ENCODE measurements at places on chromosomes 7 and 10. TPM values are rescaled to one million over a fixed set of nuclear protein-coding genes. Genes with fewer than 3 reads are reported as not detected.

Gene SPRN
- total RNA-seq, result 0.16 TPM

Gene CCDC3
- total RNA-seq, result 0.95 TPM

Gene RAPGEF5
- 0.18 TPM for total RNA-seq

Gene ELFN1
- 0.49 TPM for total RNA-seq

Gene AMZ1
- total RNA-seq, result not detected

Gene SCRN1
- total RNA-seq, result 72.1 TPM

Gene AQP1
- 0.44 TPM for total RNA-seq

Gene MPP7
- total RNA-seq, result 0.15 TPM

Gene PCLO
- 0.91 TPM for total RNA-seq

Gene TRIM50
- total RNA-seq, result not detected

Gene ACTR3C
- not detected for total RNA-seq

Gene HOGA1
- 1.1 TPM for total RNA-seq

Gene PRTFDC1
- 23.8 TPM for total RNA-seq

Gene GRM3
- not detected for total RNA-seq

Gene RPEL1
- not detected for total RNA-seq

Gene UPK3BL2
- 3.8 TPM for total RNA-seq

Gene PCDH15
- total RNA-seq, result not detected

Gene ECHS1
- total RNA-seq, result 137 TPM

Gene ST8SIA6
- 0.13 TPM for total RNA-seq

Gene TMEM140
- total RNA-seq, result 1.7 TPM

Gene MYOZ1
- not detected for total RNA-seq

Gene UCMA
- not detected for total RNA-seq

Gene CTAGE8
- not detected for total RNA-seq

Gene SPDYE8
- total RNA-seq, result not detected

Gene CLDN15
- total RNA-seq, result 16.5 TPM

Gene CARD11
- total RNA-seq, result 1.3 TPM

Gene SUGCT
- 1.2 TPM for total RNA-seq

Gene NPY4R2
- 30.4 TPM for total RNA-seq

Gene DOCK4
- total RNA-seq, result 7.2 TPM

Gene RBP4
- 10.4 TPM for total RNA-seq

Gene ZNF425
- total RNA-seq, result 1.0 TPM

Gene HMX3
- total RNA-seq, result not detected

Gene MSMB
- total RNA-seq, result not detected

Gene PRKCQ
- total RNA-seq, result 4.2 TPM

Gene NUTM2A
- 0.07 TPM for total RNA-seq

Gene LIPJ
- not detected for total RNA-seq

Gene PIK3CG
- not detected for total RNA-seq

Gene LHPP
- total RNA-seq, result 11.3 TPM

Gene MYL10
- total RNA-seq, result not detected

Gene ZNF488
- total RNA-seq, result 15.0 TPM

Gene OR2A1
- not detected for total RNA-seq

Gene NKX2-3
- 0.06 TPM for total RNA-seq

Gene ITIH5
- 0.08 TPM for total RNA-seq

Gene FAM25A
- total RNA-seq, result not detected

Gene SMARCD3
- total RNA-seq, result 12.4 TPM

Gene KMT2E
- total RNA-seq, result 14.9 TPM

Gene DNAH11
- 0.26 TPM for total RNA-seq

Gene ECHDC3
- 9.0 TPM for total RNA-seq

Gene CFAP69
- total RNA-seq, result 3.2 TPM

Gene DPP6
- total RNA-seq, result not detected

Gene TMEM178B
- total RNA-seq, result 1.2 TPM

Gene ATP6V0A4
- 0.22 TPM for total RNA-seq

Gene STEAP4
- 0.01 TPM for total RNA-seq
